EH (cell line): ENCODE measurements at places on chromosomes 11 and 22.

GRCh38 chr11:30916764-30917163, 330.6 kb upstream of the MPPED2 start:
- no peak for DNase-seq

DNA sequence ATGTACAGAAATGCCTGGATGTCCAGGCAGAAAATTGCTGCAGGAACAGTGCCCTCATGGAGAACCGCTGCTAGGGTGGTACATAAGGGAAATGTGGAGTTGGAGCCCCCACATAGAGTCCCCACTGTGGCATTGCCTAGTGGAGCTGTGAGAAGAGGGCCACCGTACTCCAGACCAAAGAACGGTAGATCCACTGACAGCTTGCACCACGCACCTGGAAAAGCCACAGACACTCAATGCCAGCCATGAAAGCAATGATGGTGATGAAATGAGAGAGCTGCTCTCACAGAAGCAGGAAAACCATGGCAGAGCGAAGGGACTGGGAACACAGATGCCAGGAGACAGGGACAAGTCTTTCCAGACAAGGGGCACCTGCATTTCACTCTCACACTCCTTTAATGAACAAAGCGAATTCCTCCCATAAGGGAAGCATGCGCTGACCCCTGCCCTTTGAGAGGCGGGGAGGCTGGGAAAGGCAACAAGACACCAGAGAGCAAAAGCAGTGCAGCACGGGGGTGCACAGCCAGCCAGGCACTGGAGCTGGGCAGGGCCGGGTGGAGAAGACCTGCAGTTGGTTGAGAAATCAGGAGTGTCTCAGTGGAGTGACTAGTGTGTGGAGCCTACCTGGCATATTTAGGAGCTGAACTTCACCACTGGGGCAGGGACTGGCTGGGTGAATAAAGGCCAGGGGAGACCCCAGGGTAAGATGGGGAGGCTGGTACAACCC, 1025.2 kb downstream of the TBC1D22A start:
- DNase-seq, result no peak

GRCh38 chr11:72613977-72614376, 60.2 kb downstream of the PDE2A start:
- no peak for DNase-seq

- no peak for DNase-seq
These were observed 451.3 kb downstream of the METTL15 start for GRCh38 chr11:28559492-28559891.

GRCh38 chr11:69545976-69546617, 64.6 kb downstream of the LINC01488 start:
- DNase-seq, result no peak
